ENCODE measurements at places on chromosomes 6 and 20.

- DNase-seq: no peak
These were observed 11.2 kb upstream of the PCMTD2 start for GRCh38 chr20:64244281-64244805.

GRCh38 chr20:10360878-10361277, 73.1 kb downstream of the MKKS start:
- DNase-seq: no peak

- no peak for DNase-seq
These were observed 74.8 kb upstream of the INSM1 start for GRCh38 chr20:20293141-20293540.

DNA sequence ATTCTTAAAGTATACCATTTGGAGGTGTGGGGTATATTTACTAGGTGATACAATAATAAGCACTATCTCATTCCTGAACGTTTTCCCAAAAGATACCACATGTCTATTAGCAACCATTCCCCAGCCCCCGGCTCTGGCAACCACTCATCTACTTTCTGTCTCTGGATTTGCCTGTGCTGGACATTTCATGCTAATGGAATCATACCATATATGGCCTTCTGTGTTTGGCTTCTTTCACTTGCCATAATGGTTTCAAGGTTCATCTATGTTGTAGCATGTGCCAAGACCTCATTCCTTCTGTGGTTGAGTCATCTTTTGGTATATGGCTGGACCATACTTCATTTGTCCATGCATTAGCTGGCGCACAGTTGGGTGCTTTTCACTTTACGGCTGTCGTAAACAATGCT, 39.7 kb downstream of the BCAS4 start:
- DNase-seq: no peak

GRCh38 chr20:32527052-32527446, 58.1 kb downstream of the NOL4L start:
- no peak for DNase-seq

GRCh38 chr6:105097288-105097687, 82.5 kb downstream of the POPDC3 start:
- no peak for DNase-seq

- no peak for DNase-seq
These were observed 409.2 kb upstream of the EPHA7 start for GRCh38 chr6:93828553-93828952.

DNA sequence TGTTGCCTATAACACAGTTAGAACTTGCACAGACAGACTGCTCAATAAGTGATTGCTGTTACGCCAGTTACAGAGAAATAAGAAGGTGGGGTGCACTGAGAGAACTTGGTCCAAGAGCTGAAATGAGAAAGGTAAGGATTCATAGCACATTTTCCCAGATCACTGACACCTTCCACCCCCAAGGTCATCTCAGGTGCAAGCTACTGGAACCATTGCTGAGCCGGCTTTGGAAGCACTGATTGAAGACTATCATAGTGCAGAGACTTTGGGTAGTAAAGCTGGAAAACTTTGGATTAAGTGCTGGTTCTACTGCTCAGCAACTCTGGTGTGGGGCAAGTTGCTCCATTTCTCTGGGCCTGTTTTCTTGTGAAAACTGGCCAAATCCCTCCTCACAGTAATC, 38.1 kb downstream of the STK35 start:
- DNase-seq: no peak

GRCh38 chr6:53111865-53112264, 36.8 kb downstream of the GCM1 start:
- DNase-seq: no peak

GRCh38 chr6:149164199-149164750, 153.2 kb upstream of the TAB2 start:
- DNase-seq: no peak

- peak; percentile 55 for DNase-seq
These were observed 16.1 kb downstream of the FGD2 start for GRCh38 chr6:37021356-37022129.

GRCh38 chr6:138563650-138564049, 64.4 kb upstream of the NHSL1 start:
- DNase-seq: no peak

- DNase-seq: peak; percentile 77
These were observed 15.9 kb upstream of the PEDS1 start for GRCh38 chr20:50169329-50169823.

GRCh38 chr20:53592992-53593465, 610 bp downstream of the ZNF217 start:
- no peak for DNase-seq

- no peak for DNase-seq
These were observed 8.2 kb downstream of the NPEPL1 start for GRCh38 chr20:58700823-58701222.

DNA sequence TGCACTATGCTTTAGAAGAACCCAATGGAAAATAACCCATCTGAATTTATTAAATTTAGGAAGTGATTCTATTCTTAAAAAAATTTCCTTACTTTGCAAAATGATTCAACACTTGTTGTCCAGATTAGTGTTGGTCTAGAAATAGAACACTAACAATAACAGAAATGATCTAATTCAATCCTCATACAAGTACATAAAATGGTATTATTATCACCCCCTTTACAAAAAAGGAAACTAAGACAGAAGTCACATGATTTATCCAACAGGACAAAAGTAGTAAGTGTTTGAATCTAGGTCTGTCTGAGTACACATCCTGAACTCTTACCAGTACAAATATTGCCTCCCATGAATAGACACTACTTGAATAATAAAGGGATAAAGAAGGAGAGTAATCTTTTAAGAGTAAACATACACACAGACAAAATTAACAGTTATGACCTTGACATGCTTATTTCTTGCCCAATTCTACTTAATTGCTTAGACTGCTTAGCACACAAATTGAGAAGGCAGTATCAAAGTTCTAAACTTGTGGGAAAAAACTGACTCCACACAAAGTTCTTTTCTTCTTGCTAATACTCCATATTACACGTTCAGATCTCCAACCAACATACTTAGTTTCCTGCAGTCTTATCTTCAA, 195.4 kb upstream of the RUNX2 start:
- DNase-seq: no peak

GRCh38 chr6:2403546-2403945, 158.1 kb upstream of the GMDS start:
- DNase-seq: no peak

DNA sequence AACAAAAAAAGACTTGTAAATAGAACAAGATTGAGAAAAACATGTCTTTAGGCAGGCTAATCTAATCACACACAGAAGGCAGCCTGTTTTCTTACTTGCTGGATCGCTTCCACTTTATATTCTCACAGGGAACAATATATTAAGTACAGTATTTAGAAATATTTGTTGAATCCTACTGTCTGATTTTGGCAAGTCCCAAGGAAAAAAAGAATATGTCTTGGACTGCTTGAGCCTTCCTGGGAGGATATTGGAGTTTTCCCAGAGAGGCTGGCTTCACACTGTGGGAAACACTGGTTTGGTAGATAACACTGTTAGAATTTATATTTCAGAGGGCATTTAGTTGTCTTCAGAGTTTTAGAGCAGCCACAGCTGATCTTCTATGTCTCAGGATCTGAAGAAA, 229.7 kb downstream of the PRL start:
- DNase-seq: no peak

- no peak for DNase-seq
These were observed 215.4 kb upstream of the THBS2 start for GRCh38 chr6:169469028-169469427.

GRCh38 chr6:74447013-74447412, 751.0 kb downstream of the CD109 start:
- DNase-seq: no peak

GRCh38 chr6:5529015-5529414, 267.7 kb downstream of the FARS2 start:
- no peak for DNase-seq

DNA sequence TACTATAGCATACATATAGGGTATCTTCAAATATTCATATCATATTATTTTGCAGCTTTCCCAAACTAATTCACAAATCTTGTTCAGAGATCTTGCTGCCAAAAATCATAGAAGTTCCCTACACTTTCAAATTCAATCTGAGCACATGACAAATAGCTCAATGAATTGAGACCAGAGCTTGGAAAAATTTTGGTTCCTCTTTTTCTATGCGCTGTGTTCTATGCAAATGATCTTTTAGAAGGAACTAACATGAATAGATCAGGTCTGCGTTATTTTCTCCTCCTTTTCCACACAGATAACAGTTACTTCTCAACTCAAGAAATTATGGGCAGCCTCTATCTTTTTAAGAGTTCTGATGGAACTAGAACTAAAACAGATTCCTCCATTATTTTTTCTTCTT, 316.3 kb downstream of the ARHGAP18 start:
- DNase-seq: no peak

DNA sequence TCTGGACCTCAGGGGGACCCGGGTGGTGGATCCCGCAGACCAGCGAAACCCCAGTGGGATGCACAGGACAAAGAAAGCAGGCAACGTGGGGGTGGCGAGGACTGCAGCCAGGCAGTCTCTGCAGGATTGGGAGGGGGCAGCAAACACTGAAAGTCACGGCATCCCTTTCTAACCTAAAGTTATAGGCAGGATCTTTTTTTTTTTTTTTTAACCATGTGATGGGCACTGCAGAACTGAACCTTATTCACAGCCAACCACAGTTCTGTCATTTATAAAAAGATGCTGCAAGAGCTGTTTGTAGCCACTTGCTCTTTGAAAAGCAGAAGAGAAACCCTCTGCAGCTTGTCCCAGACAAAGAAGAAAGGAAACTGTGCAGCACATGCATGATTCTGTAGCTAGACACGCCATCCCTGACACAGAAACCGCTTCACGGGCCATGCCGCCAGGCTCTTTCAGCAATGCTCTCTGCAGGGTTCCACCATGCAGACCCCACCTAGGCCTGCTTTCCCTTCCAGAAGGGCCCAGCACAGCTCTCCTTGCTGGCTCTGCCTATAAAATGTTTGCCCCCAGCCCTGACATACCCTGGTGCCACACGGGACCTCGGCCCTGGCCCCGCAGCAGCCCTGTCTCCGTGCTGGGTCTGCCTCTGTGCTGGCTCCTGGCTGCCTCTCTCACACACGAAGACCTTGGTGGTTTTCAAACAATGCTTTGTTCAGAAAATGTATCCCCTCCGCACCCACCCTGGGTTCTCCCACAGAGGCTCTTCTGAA, 70.8 kb downstream of the PYGB start:
- DNase-seq: no peak

DNA sequence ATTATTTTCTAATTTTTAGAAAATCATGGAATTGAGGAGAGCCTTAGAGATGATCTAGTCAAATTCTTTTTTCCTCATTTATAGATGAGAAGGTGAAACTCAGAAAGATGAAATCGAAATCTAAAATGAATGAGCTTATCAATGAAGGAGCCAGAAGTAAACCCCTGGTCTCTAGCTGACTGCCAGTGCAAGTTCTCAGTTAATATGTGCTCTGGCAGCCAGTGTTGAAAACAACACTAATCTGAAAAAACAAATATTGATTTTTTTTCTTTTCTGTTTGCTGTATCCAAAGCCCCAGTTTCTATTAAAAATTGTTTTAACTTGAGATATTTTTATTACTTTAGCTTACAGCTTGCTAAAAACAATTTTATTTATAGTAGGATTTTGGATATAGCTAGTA, 21.5 kb upstream of the PBOV1 start:
- DNase-seq: no peak

- DNase-seq: peak; percentile 22
These were observed 25.8 kb downstream of the SNRNP48 start for GRCh38 chr6:7615611-7616383.

- DNase-seq: no peak
These were observed 241.6 kb downstream of the LMBRD1 start for GRCh38 chr6:69555088-69555638.

GRCh38 chr6:45838451-45838850, 177.2 kb downstream of the CLIC5 start:
- DNase-seq: no peak

DNA sequence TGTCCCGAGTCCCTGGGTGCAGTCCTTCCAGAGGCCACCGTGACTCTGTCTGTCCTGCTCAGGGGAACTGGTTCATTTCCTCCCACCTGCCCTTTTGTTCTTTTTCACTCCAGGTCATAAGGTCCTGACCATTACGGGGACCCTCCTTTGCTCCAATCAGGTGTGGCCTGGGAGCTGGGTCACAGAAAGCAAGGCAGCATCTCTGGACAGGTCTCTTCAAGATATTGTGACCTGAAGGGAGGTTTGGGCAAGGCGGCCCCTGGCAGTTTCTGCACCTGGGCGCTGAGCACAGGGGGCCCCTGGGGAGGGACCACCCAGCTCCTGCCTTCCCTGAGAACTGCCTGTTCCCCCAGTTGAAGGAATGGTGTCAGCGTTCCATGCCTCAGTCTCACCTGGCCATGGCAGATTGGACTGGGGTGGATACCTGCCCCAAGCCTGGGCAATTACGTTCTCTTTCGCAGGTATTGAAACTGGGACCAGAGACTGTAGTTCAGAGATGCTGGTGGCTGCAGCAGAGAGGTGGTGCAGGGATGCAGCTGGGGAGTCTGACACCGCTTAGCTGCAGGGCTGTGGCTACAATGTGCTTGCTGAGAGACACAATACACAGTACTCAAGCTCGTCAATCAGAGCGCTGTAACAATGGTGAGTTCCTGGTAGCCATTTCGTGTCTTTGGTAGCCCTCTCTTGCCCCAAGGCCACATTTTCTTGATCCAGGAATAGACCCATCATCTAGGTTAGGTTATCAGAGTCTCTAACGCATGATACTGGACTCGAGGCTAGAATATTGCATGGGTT, 15.6 kb upstream of the NELFCD start:
- DNase-seq: no peak

DNA sequence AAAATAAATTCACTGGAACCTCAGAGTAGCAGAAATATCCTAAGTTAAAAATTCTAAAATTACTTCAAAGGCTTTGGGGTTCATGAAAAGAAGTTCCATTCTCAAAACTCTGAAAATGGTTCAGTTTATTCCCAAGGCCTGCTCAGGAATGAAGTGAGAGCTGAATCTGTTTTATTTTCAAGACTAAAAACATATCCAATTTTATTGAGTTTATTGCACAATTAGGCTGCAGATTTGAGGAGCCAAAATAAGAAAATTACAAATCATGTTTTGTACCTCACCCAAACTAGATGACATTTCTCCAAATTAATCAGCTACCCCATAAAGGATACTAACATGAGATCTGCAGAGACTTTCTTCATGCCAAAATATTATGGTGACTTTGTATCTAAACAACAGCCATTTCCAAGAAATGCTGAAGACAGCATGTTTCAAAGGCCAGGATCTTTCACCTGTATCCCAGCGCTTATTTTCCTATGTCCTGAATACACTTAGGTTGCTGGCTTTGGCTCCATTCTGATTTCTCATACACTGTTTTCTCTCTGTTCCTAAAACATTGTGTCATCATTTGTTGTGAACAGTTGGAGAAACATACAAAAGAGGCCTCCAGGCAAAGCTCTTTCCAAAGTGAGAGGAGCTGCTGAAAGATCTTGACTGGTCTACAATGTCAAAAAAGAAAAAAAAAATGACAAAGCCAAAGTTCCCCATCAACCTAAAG, 85.7 kb upstream of the F13A1 start:
- no peak for DNase-seq

DNA sequence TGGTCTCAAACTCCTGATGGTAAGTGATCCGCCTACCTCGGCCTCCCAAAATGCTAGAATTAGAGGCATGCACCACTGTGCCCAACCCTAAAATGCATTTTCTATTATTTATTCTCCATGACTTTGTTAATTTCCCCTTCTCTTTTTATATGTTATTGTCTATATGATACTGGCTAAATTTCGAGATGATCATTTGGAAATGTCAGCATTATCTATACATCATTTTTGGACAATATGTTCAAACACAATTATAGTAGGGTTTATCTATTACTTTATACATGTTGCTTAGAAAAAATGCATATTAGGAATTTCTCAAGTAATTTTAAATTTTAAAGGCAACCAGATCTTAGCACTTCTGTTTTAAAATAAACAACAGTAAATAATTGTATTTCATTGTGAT, 34.4 kb upstream of the HIVEP1 start:
- DNase-seq: no peak

- no peak for DNase-seq
These were observed 7.8 kb downstream of the LOC128125822 start for GRCh38 chr6:63579937-63580703.
